ENCODE measurements at places on chromosomes 3 and 15.

DNA sequence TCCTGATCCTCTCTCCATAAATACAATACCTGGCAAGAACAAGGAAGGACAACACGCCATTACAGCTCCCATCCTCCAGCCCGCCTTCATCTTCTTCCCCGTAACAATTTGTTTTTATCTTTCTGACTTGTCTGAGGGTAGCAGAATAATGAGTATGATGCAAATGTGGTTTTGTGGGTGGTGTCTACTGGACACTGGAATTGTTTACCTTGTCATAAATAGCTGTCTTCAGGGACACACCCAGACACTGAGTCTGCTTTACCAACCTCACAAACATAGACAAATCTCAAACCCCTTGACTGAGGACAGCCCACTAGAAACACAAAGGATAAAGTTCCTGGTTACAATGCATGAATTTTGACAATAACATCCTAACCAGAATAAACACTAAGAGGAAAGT lies 13.4 kb downstream of the WDR72 start:
- DNase-seq: no peak

DNA sequence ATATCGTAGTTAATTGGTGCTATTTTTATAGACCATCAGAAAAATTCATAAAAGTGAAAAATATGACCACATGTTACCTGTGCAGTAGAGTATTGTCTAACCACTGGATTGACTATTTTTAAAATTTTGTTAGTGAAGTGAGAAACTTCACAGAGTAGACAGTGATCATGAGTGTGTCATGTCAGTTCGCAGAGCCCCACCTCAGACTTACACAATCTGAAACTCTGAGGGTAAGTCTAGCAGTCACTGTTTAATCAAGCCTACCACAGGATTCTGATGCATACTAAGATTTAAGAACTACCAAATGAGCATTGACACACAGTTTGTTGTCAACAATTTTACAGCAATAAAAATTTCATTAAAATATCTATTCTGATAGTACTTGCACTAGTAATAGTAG lies 552.9 kb upstream of the SUCLG2 start:
- no peak for DNase-seq

DNA sequence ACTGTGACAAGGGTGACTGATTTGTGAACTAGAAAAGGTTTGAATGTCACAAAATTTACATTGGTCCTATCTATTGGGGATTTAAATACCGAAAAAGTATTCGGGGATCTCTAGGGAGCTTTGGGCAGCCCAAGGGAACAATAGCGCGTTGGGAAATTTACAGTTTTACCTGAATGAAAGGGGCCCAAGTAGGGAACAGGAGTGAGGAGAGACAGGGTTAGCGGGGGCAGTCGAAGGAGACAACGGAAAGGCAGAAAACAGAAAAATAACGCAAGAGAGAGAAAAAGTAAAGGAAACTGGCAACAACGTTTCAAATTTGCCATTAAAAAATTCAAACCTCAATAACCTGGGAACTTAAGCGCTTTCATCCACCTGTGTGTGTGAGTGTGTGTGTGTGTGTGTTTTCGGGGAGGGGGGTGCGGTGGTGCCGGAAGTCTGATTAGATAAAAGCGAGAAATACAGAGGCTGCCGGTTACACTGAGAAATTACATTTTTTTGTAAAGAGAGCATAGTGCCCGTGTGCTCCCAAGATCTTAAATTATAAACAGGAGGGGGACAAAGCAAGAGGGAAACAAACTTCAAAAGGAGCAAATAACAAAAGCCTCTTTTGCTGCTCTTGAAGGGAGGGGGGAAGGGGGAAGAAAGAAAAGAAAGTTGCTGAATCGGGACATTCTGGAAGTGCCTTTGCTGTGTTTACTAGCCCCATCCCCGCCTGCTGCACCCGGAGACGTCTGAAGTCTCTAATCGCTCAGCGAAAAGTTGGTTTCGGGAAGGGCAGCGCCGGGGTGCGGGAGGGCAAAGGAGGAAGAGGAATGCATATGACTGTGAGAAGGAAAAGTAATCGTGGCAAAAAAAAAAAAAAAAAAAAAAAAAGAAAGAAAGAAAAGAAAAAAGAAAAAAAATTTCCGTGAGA lies 721 bp upstream of the ZIC1 start:
- DNase-seq: no peak

DNA sequence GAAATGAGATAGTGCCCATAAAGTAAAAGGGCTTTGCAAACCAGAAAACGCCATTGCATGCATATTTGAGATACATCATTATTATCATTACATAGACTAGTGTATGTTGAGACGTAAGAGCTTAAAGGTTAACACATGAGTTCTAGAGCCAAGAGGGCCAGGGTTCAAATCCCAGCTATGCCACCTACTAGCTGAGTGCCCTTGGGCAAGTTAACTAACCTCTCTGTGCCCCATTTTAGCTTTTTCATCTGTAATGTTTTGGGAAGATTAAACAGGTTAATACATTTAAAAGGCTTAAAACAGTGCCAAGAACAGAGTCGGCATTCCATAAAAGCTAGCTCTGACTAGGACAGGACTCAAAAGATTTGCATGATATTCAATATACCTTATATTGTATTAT lies 22.8 kb downstream of the IQSEC1 start:
- no peak for DNase-seq

DNA sequence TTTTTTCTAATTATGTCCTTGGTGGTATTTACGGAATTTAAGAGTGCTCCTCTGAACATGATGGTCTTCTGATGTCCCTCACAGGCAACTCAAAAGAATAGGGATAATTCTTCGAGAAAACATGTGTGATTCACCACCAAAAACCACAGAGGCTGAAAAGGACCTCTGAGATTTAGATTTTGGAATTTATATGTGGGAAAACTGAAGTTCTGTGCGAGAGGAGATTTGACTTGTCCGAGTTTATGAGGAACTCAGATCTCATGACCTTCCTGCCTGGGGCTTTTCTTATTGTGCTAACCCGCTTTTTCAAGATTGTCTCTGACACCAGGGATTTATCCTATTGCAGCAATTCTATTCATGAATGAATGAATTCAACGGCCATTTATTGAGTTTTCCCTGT lies 142.4 kb downstream of the FAM43A start:
- DNase-seq: no peak

DNA sequence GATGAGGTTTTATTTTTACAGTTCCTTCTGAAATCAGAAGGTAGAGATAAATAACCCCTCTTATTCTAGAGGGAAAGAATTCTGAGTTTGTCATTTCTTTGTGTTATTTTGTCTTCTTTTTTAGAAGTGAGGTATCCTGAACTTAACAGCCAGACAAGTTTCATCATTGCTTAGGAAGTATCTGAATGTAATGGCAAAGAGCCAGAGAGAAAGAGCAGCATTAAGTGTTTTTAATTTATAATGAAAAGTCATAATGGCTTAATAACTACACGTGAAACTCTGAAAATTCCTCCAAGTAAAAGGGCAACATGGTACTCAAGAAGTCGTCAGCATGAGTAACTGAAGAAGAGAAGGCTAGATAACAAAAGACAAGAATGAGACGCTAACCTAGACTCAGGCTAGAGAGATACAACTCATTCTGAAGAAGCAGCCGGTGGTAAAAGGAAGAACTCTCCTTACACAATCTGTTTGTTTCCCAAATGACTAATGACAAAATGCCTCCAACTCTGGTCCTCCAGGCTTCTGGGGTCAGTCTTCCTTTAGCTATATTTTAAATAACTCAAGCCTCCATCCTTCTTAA lies 116.2 kb upstream of the NECTIN3 start:
- DNase-seq: no peak

- no peak for DNase-seq
Observed at GRCh38 chr3:57006949-57007419, 53.5 kb upstream of the SPATA12 start.
